ENCODE measurements at places on chromosomes 4 and X.

GRCh38 chr4:182062936-182063335 lies 180.3 kb upstream of the TENM3 start:
- no peak for DNase-seq

- no peak for DNase-seq
Measured at GRCh38 chrX:44071847-44072551, 98.8 kb upstream of the NDP start.

DNA sequence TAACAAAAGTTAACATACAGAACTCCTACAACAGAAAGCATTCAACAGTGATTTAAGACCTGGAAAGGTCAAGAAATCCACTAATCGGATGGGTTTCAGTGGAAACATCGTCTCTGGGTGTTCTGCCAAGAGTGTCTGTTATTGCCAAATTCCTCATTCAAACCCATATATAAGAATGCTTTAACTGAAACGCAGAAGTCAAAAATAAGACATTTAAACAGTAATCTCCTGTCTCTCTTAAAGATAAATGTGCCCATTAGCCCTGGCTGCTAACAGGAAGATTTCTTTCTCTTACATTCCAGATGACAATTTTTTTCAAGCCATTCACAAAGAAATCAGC lies 31.5 kb downstream of the DCTD start:
- no peak for DNase-seq

- DNase-seq: no peak
Measured at GRCh38 chr4:3786196-3786869, 20.1 kb downstream of the ADRA2C start.

DNA sequence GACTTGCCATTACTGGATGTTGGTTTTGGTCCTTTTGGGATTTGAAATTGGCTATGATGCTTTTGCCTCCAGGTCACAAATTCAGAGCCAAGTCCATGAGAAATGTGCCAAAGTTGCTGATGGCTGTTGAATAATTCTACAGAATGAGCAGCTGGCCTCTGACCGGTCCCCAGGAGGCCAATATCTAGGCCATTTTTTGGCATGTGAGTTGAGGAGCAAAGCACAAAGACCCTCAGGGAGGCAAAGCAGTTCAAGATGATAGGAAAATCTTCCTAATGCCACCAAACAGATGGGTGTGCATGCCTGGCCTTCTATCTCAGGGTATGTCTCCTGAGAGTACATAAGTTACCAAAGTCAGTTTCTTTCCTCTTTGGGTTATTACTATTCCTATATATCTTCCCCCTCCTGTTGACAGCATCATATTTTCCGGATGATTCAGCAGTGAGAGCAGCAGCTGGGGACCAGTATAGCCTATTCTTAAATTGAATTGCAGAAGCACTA lies 44.4 kb downstream of the SEL1L3 start:
- DNase-seq: no peak

- DNase-seq: no peak
Measured at GRCh38 chrX:153708415-153708814, 15.8 kb downstream of the BCAP31 start.

DNA sequence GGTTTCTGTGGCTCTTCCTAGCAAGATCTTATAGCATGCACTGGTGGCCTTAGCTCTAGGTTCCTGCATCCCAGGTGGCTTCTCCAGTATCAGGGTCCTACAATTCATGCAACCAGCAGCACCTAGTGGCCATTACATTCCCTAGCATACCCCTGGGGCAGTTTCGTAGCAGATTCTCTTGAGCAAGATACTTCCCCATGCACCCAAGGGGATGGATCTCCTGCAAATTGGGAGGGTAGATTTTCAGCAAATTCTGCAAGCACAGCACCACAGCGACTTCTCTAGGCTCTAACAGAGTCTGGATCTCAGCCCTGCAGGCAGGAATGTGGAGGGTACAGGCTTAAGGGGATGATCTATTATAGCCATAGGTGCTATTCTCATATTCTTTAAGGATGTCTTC lies 13.1 kb upstream of the SLC9B1 start:
- no peak for DNase-seq

- DNase-seq: no peak
Measured at GRCh38 chr4:37917388-37917787, 26.5 kb downstream of the TBC1D1 start.

GRCh38 chr4:92368653-92369052 lies 64.9 kb downstream of the GRID2 start:
- DNase-seq: no peak

DNA sequence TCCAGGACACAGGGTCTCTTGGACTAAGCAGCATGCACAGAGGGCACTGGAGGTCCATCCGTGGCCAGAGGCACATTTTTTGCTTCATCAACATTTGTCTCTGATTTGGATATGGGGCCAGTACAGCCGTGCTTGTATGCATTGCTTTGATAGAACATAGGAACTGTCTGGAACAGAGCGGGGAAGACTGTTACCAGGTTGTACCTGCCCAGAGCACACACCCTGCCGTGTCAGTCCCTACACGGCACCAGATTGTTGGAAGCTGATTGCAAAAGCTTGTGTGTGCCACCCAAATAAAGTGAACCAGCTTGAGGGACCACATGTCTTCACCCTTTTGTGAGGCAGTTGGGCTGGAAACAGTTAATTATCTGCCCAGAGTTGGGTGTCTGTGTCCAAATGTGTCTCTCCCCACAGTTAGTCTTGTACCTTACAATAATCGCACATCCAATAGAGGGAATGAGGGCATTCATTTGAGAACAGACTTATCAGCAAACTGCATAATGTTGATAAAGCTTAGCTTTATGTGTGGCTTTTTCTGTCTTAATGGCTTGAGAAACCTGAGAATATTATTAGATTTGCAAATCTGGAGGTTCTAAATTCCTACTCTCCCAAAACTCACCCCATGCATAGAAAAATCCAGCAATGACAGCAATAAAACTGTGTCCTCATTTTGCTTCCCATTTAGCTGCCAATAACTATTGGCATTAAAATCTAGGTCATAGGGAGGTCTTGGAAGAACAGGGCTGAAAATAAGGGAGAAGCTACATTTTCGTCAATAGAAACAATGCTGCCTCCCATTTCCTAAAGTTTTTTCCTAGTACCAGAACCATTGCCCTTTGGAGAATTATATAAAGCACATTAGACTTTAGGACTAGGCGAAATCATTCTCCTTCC lies 21.2 kb downstream of the KLF3 start:
- DNase-seq: no peak

DNA sequence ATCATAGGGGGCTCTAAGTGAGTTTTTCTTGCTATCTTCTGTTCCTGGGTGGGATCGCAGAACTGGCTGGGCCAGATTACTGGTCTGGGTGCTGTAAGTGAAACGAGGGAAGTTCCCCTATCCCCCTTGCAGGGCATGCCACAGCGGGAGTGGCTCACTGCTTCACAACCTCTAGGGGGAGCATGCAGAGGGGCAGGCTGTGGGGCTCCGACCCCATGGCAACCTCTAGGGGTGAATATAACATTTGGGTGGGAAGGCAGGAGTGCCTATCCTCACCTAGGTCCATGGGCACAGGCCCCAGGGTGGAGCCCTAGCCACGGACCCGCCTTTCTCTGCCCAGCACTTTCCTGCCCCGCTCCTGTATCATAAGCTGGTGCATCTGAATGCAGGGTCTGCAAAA lies 1.7 kb upstream of the RRAGB start:
- no peak for DNase-seq

DNA sequence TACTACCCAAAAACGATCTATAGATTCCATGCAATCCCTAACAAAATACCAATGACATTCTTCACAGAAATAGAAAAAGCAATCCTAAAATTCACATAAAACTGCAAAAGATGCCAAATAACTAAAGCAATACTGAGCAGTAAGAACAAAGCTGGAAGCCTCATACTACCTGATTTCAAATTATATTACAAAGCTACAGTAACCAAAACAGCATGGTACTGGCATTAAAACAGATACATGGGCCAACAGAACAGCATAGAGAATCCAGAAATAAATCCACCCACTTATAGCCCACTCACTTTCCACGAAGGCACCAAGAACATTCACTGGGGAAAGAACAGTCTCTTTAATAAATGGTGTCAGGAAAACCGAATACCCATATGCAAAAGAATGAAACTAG lies 74.7 kb downstream of the PHF8 start:
- no peak for DNase-seq

DNA sequence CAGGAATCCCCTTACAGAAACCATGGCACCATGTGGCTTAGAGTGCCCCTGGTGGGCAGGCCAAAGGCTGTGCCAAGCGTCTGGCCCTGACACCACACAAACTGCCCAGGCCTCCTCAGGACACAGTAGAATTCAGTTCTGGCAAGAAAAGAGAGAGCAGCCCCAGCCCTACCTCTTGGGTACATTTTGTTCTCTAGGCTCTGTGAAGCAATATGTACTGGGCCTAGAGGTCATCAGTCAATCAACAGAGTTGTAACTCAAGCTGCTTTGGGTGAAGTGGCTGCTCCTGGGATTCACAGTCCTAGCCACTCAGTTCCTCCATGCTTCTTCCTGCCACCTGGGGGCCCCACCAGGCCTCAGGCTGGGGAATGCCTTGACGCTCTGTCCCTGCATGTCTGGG lies 158.1 kb upstream of the MAMLD1 start:
- no peak for DNase-seq

DNA sequence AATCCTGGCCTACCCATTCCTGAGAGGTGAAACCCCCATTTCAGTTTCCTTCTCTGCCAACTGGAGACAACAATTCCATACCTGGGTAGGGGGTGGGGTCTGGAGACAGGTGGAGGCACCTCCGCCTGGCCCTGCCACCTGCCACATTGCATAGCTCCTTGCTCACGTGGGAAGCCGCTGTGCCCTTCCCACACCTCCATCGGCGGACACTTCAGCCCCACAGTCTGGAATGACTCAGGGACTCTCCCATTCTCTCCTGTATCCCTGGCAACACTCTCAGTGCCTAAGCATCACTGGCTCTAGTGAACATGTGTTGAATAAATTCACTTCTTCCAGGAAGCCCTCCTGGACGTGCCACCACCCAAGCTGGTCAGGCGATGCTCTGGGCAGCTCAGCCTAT lies 21.7 kb downstream of the PPP2R2C start:
- no peak for DNase-seq

- DNase-seq: no peak
Measured at GRCh38 chrX:23884427-23885024, 23.2 kb downstream of the APOO start.

GRCh38 chr4:170047771-170048354 lies 21.7 kb upstream of the MFAP3L start:
- DNase-seq: no peak

DNA sequence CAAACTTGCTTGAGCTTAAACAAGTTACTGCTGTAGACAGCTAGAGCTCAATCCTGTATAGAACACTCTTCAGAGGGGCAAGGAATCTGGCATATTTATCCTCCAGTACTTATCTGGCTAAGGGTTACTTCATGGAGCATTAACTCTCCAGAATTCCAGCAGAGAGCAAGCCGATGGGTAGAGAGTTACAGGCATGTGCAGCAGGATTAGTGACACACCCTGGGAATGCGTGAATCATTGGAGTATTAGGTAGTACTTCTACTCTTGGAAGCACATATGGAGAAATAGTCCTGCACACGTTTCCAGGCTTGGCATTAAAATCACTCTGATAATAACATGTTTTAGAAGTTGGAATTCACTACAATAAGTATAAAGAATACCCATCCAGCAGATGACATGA lies 35.4 kb downstream of the GRXCR1 start:
- DNase-seq: no peak

- DNase-seq: no peak
Measured at GRCh38 chr4:2259541-2260343, 2.2 kb downstream of the MXD4 start.

GRCh38 chr4:151165205-151166000 lies 66.0 kb downstream of the RPS3A start:
- no peak for DNase-seq

- no peak for DNase-seq
Measured at GRCh38 chr4:28436191-28437080, 1575.8 kb downstream of the STIM2 start.

- no peak for DNase-seq
Measured at GRCh38 chr4:140533951-140534480, 10.0 kb downstream of the ELMOD2 start.

- no peak for DNase-seq
Measured at GRCh38 chr4:17316566-17316965, 195.3 kb downstream of the QDPR start.

DNA sequence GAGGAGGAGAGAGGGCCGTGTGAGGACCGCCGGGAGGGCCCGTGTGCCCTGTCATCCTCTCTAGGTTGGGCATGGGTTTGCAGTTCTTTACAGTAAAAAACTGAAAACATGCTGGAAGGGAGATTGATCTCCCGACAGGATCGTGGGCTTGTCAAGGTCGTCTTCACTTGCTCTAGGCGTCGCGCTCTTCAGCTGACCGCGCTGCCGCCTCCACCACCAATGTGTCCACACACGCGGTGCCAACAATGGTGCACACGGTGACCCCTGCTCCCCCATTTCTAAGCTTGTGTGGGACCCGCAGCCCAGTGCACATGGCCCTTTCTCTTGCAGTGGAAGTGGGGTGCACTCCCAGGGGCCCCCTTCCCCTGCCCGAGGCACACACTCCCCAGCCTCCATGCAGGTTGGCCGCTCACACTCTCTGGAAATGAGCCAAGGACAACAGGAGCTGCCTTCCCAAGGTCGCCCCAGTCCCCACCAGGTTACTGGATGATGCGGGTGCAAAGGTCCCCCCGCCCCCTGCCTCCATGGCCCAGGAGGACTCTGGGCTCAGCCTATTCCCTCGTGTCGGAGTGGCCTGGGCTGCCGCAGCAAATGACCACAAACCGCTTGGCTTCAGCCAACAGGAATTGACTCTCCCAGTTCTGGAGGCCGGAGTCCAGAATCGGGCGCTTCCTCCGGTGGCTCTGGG lies 1.7 kb upstream of the ZFP92 start:
- no peak for DNase-seq

DNA sequence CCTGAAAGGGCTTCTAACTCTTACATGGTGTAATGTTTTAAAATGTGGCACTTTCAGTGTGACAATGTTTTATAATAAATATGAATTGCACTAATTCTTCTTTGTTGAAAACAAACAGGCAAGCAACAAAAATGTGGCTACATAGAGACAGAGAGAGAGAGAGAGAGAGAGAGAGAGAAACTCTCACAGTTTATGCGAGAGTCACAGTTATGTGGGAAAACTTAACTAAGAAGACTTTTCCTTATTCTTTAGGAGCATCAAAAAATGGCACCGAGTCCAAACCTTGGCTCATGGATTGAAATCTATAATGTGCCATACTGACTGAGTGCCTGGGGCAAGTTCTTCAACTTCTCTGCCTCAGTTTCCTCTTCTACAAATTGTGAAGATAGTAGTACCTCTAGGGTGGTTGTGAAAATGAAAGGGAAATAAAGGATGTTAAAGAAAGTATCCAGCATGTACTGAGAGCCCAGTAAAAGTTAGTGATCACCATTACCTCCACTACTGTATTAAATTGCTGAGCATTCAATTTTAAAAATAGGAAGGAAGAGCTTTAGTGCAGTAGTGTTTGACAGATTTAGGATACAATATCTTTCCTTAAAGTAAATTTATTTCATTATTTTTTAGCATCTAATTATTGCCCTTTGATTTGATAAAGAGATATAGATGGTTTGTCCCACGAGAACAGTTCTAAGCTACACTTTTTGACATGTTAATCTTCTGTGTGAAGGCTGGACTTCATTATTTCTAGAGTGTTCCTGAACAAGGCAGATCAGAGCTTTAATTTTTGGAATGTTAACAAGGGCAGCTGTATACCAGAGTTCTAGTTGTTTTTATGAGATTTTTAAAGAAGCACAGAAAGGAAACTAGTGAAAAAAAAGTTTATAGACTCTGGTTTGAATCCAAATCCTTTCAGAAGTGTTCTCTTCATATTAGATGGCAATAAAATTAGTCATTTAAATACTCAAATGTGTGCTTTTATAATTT lies 187.5 kb upstream of the ANK2 start:
- no peak for DNase-seq

GRCh38 chrX:19739683-19740082 lies 147.7 kb downstream of the SH3KBP1 start:
- DNase-seq: no peak

All from stimulated activated CD4-positive, alpha-beta T cell treated with anti-CD3 and anti-CD28 coated beads, TNF-alpha, amount 100 ng/mL, for 1 hour (primary cell).